ENCODE measurements at places on chromosomes 11 and 22. TPM values are rescaled to one million over a fixed set of nuclear protein-coding genes. Genes with fewer than 3 reads are reported as not detected.

GRCh38 chr11:9643751-9644150 is 20.1 kb upstream of the SWAP70 start:
- DNase-seq, result peak; percentile 51

Gene NLRP10
- not detected for total RNA-seq

Gene TEX12
- not detected for total RNA-seq

- DNase-seq, result no peak
These were observed 610.9 kb downstream of the CNTN5 start for GRCh38 chr11:99631618-99632017.

Gene CHST1
- total RNA-seq, result not detected

Gene OR52I2
- not detected for total RNA-seq

- no peak for DNase-seq
These were observed 7.6 kb downstream of the PISD start for GRCh38 chr22:31654408-31654807.

Gene RBMXL2
- total RNA-seq, result not detected

DNA sequence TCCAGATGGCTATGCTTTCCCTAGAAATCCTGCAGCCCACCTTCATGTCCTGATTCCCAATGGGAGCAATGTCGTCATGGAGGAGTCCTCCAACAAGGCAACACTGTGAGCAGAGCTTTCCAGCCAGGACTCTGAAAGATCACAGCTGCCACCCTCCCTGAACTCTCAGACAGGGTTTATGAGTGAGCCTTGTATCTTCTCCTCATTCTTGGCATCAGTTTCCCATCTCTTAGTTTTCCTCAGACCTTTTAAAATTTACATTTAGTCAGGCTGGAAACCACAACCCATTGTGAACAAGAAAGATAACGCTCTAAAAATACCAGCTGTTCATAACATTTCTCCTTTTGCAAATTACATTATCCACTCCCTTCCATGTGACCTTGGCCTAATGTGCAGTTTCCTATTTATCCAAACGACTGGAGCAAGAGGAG is 15.6 kb upstream of the LYVE1 start:
- no peak for DNase-seq

DNA sequence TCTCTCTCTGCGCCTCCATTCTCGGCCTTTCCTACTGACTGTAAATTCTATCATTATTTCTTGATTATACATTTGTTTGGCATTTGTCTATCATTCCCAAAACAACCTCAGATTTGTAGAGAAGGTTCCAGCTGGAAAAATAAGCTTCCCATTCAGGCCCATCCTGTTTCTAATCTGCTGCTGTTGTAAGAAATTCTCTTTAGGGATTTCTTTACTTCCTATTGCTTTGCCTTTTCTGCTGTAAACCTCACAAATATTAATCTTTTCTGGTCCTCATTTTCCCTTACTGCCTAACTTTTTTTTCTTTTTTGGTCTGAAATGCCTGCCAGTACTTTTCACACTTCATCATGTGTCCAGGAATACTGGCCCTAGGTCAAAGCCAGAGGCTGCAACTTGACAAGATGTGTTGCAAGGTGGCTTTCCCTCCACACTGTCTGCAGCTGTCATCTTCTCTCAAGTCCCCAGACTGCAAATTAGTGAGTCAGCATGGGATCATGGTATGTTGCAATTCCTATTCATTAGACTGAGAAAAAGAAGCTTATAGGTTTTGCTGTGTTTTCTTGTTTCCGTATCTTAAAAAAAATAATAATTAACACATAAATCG is 858.7 kb upstream of the CHORDC1 start:
- no peak for DNase-seq

- DNase-seq, result no peak
These were observed 155.7 kb downstream of the SNX19 start for GRCh38 chr11:130760515-130761125.

GRCh38 chr11:47201015-47201414 is 13.8 kb upstream of the DDB2 start:
- DNase-seq, result no peak

Gene PPME1
- 92.8 TPM for total RNA-seq
